ENCODE measurements at places on chromosomes 5 and 9.

GRCh38 chr5:81825237-81825636 is 74.3 kb upstream of the SSBP2 start:
- H3K4me3 ChIP-seq = no peak overlapping the region
- H3K4me1 ChIP-seq = peaks cover 2% of the 10 kb centered on the region
- H3K27ac ChIP-seq = no peak overlapping the region
- DNase-seq = no peak

- DNase-seq = no peak
- H3K4me3 ChIP-seq = no peak overlapping the region
- H3K36me3 ChIP-seq = no peaks in the 10 kb centered on the region
- no peak overlapping the region for H3K27ac ChIP-seq
- peaks cover 10% of the 10 kb centered on the region for H3K27me3 ChIP-seq
- H3K4me1 ChIP-seq = peaks cover 12% of the 10 kb centered on the region
Observed at GRCh38 chr5:171646102-171647042, 139.2 kb upstream of the SMIM23 start.

- DNase-seq = no peak
- H3K4me3 ChIP-seq = no peak overlapping the region
- H3K36me3 ChIP-seq = no peaks in the 10 kb centered on the region
- no peaks in the 10 kb centered on the region for H3K4me1 ChIP-seq
- no peaks in the 10 kb centered on the region for H3K27me3 ChIP-seq
Observed at GRCh38 chr5:125450771-125451170, 704.3 kb upstream of the ZNF608 start.

- no peaks in the 10 kb centered on the region for H3K27me3 ChIP-seq
- no peak overlapping the region for H3K27ac ChIP-seq
- H3K4me3 ChIP-seq = no peak overlapping the region
Observed at GRCh38 chr5:129400395-129400983, 59.6 kb upstream of the ADAMTS19 start.

- DNase-seq = no peak
- peaks cover 7% of the 10 kb centered on the region for H3K27me3 ChIP-seq
- no peak overlapping the region for H3K27ac ChIP-seq
Observed at GRCh38 chr9:131836607-131837315, 96.9 kb upstream of the RAPGEF1 start.

DNA sequence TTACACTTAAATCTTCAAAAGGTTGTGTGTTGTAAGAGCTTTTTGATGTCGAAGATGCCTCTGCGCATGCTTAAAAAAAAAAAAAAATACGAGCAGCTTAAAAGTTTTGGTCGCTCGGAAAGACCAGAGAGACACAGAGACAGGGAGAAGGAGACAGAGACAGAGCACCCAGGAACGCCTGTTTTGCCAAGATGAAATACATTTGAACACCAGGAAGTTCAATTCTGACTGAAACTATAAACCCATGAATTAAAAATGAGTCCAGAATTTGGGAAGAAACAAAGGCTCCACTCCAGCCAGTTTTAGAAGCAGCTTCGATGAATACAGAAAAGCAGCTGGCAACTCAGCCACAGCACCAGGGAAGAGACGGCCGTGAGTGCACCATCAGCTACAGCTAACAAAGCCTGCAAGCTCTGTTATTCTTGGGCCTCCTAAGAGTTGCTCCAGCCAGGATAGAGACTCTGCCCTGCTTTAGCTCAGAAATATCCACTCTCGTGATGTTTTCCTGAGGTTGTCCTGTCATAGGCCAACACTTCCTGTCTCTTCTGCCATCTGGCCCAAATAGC is 2.5 kb upstream of the ZNF474 start:
- peak overlapping the region; percentile 42 for H3K27ac ChIP-seq
- peaks cover 2% of the 10 kb centered on the region for H3K27me3 ChIP-seq
- no peaks in the 10 kb centered on the region for H3K36me3 ChIP-seq
- H3K4me1 ChIP-seq = peaks cover 13% of the 10 kb centered on the region
- H3K4me3 ChIP-seq = no peak overlapping the region
- DNase-seq = no peak

- DNase-seq = no peak
- no peak overlapping the region for H3K4me3 ChIP-seq
- H3K36me3 ChIP-seq = peaks cover 3% of the 10 kb centered on the region
- H3K27ac ChIP-seq = no peak overlapping the region
Observed at GRCh38 chr5:5419291-5420210, 2.9 kb upstream of the ICE1 start.

DNA sequence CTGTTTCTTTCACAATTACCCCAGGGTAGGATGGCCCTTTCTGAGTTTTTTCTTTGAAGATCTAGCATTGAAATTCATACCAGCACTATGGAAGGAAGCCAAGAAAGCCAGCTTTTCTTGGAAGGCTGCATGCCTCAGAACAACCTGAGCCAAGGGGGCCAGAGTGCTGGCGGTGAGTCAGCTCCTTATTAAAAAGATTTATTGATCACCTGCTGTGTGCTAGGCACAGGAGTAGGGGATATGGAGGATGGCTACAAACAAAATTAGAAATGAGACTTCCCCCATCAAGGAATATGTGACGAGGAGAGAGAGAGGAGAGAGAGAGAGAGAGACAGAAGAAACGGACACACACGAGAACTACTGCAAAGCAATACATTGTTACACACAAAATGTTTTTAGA is 184.6 kb upstream of the PUM3 start:
- H3K36me3 ChIP-seq = no peaks in the 10 kb centered on the region
- no peak overlapping the region for H3K4me3 ChIP-seq
- peaks cover 10% of the 10 kb centered on the region for H3K4me1 ChIP-seq

DNA sequence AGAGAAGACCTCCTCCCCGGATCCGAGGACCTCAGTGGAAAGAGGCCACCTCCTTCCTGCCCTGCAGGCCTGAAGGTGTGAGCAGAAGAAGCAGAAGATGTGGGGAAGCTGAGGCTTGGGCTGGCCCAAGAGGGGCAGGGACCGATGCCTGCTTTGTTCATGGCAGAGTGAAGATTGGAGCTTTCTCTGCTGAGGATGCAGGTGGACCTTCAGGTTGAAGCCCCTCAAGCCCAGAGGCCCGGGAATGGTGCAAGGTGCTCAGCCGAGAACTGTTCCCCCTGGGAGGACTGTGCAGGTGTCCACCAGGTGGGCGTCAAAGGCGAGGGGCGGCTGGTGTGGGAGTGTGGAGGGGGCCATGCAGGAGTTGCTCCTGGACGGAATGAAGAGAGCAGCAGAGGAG is 277.9 kb upstream of the IRX2 start:
- no peak overlapping the region for H3K4me3 ChIP-seq
- peaks cover 10% of the 10 kb centered on the region for H3K27me3 ChIP-seq
- H3K36me3 ChIP-seq = peaks cover 5% of the 10 kb centered on the region
- H3K27ac ChIP-seq = no peak overlapping the region
- no peaks in the 10 kb centered on the region for H3K4me1 ChIP-seq
- no peak for DNase-seq

DNA sequence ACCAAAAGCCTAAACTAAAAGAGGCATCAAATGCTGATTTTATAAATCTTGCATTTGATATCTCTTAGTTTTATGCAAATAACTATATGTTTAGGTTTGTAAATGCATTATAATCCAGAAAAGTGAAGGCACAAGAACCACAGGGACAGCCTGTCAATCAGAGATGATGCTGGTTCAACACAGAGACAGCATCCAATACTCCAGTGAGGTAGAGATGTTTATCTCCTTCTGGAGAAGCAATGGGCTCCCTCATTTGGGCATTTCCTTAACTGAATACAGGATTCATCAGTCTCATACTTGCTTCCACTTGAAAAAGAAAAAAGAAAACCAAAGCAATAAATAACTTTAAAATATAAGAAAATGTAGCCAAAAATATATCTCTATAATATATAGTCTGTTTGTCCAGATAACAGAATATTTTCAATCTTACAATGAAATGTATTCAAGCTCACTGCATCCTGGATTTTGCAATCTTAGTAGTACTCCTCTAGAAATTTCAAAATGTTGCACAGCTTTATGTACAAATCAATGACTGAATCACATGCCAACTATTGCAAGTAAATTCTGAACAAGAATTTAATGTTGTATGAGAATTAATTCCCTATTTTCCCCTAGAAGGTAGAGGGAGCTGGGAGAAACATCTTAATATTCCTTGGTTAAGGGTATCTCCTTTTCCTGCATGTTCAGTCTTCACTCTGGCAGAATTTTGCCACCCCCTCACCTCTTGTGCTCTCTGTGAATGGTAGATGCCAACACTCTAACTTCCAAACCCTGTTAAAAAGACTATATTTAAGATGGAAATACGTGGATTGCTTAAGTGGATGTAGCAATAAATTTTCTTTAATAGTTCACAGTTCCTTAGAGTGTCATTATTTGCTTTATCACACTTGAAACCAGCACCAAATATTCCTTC is 191.1 kb upstream of the GAS1 start:
- peaks cover 2% of the 10 kb centered on the region for H3K27me3 ChIP-seq
- no peaks in the 10 kb centered on the region for H3K4me1 ChIP-seq
- no peak for DNase-seq
- H3K4me3 ChIP-seq = no peak overlapping the region
- no peaks in the 10 kb centered on the region for H3K36me3 ChIP-seq

- H3K36me3 ChIP-seq = no peaks in the 10 kb centered on the region
- H3K27ac ChIP-seq = no peak overlapping the region
- H3K4me3 ChIP-seq = no peak overlapping the region
Observed at GRCh38 chr5:23289162-23289561, 218.2 kb upstream of the PRDM9 start.

DNA sequence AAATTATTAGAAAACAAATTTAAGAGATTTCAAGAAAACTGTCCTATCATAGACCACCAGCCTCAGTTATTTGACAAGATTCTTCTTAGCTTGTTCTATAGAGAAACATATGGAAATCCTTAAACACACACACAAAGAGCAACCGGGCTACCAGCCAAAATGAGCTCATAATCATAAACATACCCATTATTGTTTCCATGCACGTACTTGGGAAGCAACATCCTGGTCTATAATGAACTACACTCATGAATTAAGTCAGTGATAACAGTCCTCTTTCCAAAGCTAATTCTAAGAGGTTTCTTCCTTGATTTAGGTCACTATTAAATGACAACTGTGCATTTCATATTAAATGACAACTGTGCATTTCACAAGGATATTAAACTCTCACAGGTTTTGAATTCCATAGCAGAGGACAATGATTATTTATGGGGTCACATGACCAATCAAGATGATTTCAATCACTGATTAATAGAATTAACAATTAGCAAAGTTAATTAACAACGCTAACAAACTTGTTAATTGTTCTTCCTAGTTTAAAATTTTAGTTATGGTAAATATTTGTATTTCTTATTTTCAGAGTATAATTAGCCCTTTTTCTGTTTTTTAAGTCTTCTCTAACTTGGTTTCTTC is 77.0 kb downstream of the OXCT1 start:
- no peak overlapping the region for H3K27ac ChIP-seq
- DNase-seq = no peak
- no peak overlapping the region for H3K4me3 ChIP-seq
- no peaks in the 10 kb centered on the region for H3K27me3 ChIP-seq
- no peaks in the 10 kb centered on the region for H3K36me3 ChIP-seq

DNA sequence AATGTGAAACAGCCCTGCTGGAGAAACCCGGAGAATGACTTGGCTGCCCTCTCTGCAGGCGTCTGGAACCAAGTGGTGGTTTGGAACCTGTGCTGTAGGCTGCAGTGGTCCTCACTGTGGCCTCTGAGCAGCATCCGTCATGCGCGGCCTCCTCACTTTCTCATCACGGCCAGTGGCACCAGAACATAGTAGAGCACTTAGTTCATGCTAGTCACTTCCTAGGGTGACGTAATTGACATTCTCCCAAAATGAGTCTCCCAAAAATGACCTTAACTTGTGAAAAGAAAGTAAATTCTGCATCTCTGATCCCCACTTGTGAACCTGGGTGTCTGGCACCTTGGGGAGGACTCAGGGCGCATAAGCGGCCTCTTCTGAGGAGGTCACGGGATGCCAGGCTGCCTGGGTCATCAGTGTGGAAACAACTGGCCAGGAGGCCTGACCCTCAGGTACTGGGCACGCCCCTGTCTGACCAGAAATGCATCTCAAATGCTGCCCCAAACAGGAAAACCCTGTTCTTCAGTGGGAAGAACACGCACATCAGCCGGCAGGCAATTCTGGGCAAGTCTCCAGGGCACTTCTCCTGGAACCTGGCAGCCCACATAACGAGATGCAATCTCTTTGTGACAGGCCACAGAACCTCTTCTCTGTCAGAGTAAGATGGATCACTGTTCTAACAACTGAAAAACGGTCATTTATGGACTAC is 36.6 kb upstream of the SPTLC1 start:
- no peak overlapping the region for H3K4me3 ChIP-seq
- H3K27me3 ChIP-seq = peaks cover 2% of the 10 kb centered on the region
- no peak overlapping the region for H3K27ac ChIP-seq
- no peaks in the 10 kb centered on the region for H3K36me3 ChIP-seq
- no peak for DNase-seq
- peaks cover 20% of the 10 kb centered on the region for H3K4me1 ChIP-seq

Measured in endothelial cell (in vitro differentiated cells).